GM23338 (cell line): ENCODE measurements at places on chromosomes 3 and 15. TPM values are rescaled to one million over a fixed set of nuclear protein-coding genes. Genes with fewer than 3 reads are reported as not detected.

DNA sequence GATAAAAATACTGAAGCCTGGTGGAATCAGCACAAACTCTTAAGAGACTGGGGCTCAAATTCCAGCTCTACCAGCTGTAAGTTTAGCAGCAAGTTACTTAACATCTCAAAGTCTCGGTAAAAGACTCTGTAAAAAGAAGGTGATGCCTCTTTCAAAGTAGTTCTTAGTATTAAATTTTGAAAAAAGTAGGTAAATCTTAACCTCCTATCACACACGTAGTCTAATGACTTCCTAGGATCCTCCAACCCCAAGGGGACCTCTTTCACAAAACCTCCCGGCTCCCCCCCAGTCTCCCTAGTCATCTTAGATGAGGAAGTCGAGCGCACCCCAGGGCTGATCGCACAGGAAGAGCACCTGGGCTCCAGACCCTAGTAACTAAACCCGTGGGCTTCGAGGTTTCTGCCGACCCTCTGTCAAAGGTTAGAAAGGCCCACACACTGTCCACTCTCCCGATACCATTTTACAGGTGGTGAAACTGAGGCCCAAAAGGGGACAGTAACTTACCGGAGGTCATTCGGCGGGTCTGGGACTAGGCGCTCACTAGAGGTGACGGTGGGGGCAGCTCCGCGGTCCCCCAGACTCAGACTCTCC lies 427 bp downstream of the MBD4 start:
- H3K27ac ChIP-seq, result peak overlapping the region; percentile 86
- peaks cover 26% of the 10 kb centered on the region for H3K36me3 ChIP-seq

- DNase-seq, result no peak
- peaks cover 7% of the 10 kb centered on the region; the same call in 1 of the 2 replicates for H3K4me1 ChIP-seq
- no peak overlapping the region for H3K4me3 ChIP-seq
- no peaks in the 10 kb centered on the region for H3K36me3 ChIP-seq
- H3K27me3 ChIP-seq, result no peaks in the 10 kb centered on the region
Observed at GRCh38 chr15:69219690-69220089, 59.3 kb downstream of the GLCE start.

- no peak overlapping the region for H3K4me3 ChIP-seq
- H3K36me3 ChIP-seq, result no peaks in the 10 kb centered on the region
- 0 out of 2 replicates have a peak, but pooled peaks cover 8% of the 10 kb centered on the region for H3K4me1 ChIP-seq
- H3K27me3 ChIP-seq, result no peaks in the 10 kb centered on the region
Observed at GRCh38 chr3:47016934-47017435, 37.5 kb downstream of the NBEAL2 start.

DNA sequence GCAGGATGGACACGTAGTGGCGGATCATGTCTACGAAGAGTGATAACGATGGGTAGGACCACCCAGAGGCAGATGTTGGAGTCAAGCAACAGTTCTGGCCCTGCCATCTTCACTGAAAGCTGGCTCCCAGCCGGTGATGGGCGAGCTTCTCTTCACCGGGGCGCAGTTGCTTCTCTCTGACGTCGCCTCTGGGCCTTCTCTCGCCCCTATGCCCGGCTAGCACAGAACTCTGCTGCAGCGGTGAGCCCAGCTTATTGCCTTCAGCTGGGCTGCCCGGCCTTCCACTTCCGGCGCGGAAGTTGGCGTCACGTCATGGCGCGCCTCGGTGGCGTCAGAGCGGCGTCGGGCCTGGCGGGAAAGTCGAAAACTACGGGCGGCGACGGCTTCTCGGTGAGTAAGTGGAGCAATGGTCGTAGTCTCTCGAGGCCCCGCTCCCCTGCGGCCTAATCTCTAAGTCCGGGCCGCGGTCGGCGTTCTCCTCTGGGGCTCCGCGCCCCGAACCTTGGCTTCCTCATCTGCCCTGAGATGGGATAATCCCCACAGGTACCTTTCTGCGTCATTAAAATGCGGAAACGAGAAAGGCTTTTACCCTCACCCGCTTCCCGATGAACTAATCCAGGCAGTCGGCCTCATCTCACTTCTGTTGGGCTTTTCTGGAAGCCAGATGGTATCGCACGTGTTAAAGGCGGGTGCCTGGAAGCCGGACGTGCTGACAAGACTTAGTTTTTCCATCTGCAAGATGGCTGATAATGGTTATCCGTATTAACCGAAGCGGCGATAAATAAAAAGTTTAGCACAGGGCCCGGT lies at the start of gene FANCD2:
Gene FANCD2, plus strand, starts transcription at position 354 of the 807 bp plus-strand sequence. CDS start 2,221 bp downstream, outside the sequence.
- H3K4me3 ChIP-seq, result peak within 1 kb of the TSS; percentile 71
- H3K27me3 ChIP-seq, result no peaks in the 10 kb centered on the region
- peaks cover 6% of the 10 kb centered on the region for H3K4me1 ChIP-seq
- H3K36me3 ChIP-seq, result no peaks in the 10 kb centered on the region
- DNase-seq, result peak; percentile 91

- H3K4me1 ChIP-seq, result no peaks in the 10 kb centered on the region
- no peak overlapping the region for H3K4me3 ChIP-seq
- DNase-seq, result no peak
- H3K27ac ChIP-seq, result no peak overlapping the region
Observed at GRCh38 chr3:167884481-167884880, 149.0 kb downstream of the SERPINI1 start.

GRCh38 chr15:92290359-92290992 lies 103.2 kb upstream of the ST8SIA2 start:
- DNase-seq, result no peak
- H3K36me3 ChIP-seq, result no peaks in the 10 kb centered on the region
- H3K4me1 ChIP-seq, result no peaks in the 10 kb centered on the region
- H3K4me3 ChIP-seq, result no peak overlapping the region
- H3K27me3 ChIP-seq, result no peaks in the 10 kb centered on the region
- H3K27ac ChIP-seq, result no peak overlapping the region

DNA sequence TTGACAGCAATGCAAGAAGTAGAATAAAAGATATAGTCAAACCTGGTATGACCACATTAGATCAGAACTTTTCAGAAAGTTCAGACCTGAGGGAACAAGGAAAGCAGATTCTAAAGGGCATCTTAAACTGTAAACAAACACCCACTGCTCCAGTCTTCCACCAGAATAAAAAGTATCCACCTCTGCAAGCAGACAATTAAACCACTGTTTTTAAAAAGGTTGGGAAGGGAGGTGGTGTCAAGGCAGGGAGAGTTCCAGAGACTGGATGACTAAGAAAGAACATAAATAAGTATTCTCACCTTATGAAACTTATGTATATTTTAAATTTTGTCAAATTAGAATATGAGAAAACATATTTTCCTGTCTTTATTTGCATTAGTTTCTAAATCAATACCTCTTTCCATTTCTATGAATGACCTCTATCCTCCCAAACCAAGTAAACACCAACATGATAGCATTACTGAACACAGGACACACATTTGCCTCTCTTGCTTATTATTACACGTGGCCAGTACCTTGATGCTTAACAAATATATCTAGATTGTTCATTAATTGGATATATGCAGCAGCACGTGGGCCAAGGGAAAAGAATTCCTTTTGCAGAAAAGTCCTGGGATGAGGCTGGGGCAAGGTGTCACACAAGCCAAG lies 31.6 kb downstream of the PIK3CB start:
- no peak for DNase-seq
- no peaks in the 10 kb centered on the region; the same call in 1 of the 2 replicates for H3K4me1 ChIP-seq
- no peaks in the 10 kb centered on the region for H3K27me3 ChIP-seq
- H3K27ac ChIP-seq, result peak overlapping the region; percentile 56; the same call in 1 of the 2 replicates
- no peak overlapping the region for H3K4me3 ChIP-seq

DNA sequence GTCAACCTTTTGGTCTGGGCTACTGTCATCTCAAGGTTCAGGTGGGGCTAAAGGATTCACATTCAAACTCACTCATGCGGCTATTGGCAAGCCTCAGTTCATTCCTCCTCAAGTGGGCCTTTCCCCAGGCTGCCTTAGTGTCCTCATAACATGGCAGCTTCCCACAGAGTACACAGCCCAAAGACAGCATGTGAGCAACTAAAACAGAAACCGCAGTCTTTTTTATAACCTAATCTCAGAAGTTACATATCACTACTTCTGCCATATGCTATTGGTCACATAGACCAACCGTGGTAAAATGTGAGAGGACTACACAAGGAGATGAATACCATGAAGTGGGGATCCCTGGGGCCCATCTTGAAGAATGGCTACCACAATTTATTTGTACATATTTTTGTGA lies 4.5 kb upstream of the CEP70 start:
- no peak overlapping the region for H3K27ac ChIP-seq
- peaks cover 4% of the 10 kb centered on the region; the same call in 1 of the 2 replicates for H3K36me3 ChIP-seq
- DNase-seq, result no peak
- H3K4me3 ChIP-seq, result no peak overlapping the region
- peaks cover 11% of the 10 kb centered on the region for H3K4me1 ChIP-seq

- H3K4me3 ChIP-seq, result no peak overlapping the region
- no peaks in the 10 kb centered on the region for H3K36me3 ChIP-seq
- peaks cover 10% of the 10 kb centered on the region; the same call in 1 of the 2 replicates for H3K4me1 ChIP-seq
- H3K27me3 ChIP-seq, result no peaks in the 10 kb centered on the region
Observed at GRCh38 chr3:72259755-72260587, 475.0 kb upstream of the PROK2 start.

DNA sequence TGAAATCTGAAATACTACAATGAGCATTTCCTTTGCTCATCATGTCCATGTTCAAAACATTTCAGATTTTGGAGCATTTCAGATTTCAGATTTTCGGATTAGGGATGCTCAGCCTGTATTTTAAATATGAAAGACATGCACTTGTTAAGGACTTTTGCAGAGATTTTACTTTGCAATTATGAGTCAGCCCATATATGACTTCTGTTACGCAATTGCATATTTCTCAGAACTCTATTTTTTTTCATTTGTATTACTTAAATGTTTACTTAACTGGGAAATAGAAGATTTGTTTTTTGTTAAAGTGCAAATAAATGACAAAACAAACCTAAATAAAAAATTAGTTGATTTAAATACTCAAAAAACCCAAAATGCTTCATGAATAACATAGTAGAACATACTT lies 376.2 kb downstream of the ZBTB20 start:
- no peak for DNase-seq
- no peak overlapping the region for H3K4me3 ChIP-seq
- no peak overlapping the region for H3K27ac ChIP-seq
- H3K4me1 ChIP-seq, result no peaks in the 10 kb centered on the region

- H3K27me3 ChIP-seq, result no peaks in the 10 kb centered on the region
- H3K4me1 ChIP-seq, result peaks cover 4% of the 10 kb centered on the region; the same call in 1 of the 2 replicates
- H3K27ac ChIP-seq, result no peak overlapping the region
- no peak for DNase-seq
- no peaks in the 10 kb centered on the region for H3K36me3 ChIP-seq
- H3K4me3 ChIP-seq, result no peak overlapping the region
Observed at GRCh38 chr3:133492159-133492741, 81.2 kb upstream of the CDV3 start.

DNA sequence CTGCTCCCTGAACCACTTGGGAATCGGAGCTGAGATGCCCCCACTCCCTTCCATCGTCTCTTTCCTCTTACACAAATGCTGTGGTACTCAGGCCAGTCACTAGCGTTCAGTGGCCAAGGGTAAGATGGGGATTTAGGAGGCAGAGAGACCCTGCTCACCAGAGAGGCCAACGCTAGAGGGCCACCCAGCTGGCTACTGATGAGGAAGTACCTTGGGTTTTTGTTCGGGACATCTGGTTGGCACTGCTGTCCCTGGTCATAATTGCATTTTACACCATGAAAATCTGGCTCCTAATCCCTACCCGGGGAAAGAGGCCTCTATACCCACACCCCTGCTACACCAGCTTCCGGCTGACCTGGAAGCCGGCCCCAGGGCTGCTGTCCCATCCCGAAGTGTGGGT lies 7.7 kb downstream of the MAP6D1 start:
- H3K4me1 ChIP-seq, result no peaks in the 10 kb centered on the region
- no peaks in the 10 kb centered on the region for H3K36me3 ChIP-seq
- H3K27me3 ChIP-seq, result no peaks in the 10 kb centered on the region
- no peak for DNase-seq

DNA sequence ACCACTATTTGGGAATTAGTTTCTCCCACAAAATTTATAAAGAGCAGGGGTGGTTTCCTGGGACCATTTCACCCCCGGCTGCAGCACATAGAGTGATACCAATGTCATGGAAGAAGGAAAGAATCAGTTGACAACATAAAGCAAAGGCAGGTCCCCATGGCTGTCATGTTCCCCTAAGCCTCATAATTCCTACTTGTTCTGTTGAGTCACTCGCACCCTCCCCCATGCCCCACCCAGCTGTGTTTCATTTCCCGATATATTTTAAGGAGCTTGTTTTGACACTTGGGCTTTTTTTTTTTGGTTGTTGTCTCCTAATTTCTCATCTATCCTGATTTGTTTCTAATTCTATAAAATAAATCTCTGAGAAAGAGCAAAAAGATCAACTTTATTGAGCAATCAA lies 24.9 kb downstream of the ERC2 start:
- H3K27ac ChIP-seq, result no peak overlapping the region
- H3K4me3 ChIP-seq, result no peak overlapping the region
- DNase-seq, result no peak
- H3K27me3 ChIP-seq, result no peaks in the 10 kb centered on the region
- 0 out of 2 replicates have a peak, but pooled peaks cover 1% of the 10 kb centered on the region for H3K36me3 ChIP-seq

GRCh38 chr3:47872916-47873315 lies 70.0 kb downstream of the DHX30 start:
- DNase-seq, result no peak
- no peak overlapping the region for H3K4me3 ChIP-seq
- no peaks in the 10 kb centered on the region for H3K4me1 ChIP-seq
- peaks cover 28% of the 10 kb centered on the region for H3K36me3 ChIP-seq
- H3K27ac ChIP-seq, result no peak overlapping the region

DNA sequence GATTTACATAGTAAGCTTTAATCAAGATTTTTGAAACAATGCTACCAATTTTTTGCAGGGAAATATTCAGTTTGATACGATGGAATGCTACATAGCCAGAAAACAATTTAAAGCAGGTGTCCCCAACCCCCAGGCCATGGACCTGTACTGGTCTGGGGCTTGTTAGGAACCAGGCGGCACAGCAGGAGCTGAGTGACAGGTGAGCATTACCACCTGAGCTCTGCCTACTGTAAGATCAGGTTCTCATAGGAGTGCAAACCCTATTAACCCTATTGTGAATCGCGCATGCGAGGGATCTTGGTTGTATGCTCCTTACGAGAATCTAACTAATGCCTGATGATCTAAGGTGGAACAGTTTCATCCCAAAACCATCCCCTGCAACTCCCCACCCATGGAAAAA lies 322.6 kb upstream of the NECTIN3 start:
- no peaks in the 10 kb centered on the region for H3K27me3 ChIP-seq
- no peaks in the 10 kb centered on the region for H3K36me3 ChIP-seq
- H3K27ac ChIP-seq, result no peak overlapping the region
- H3K4me1 ChIP-seq, result peaks cover 12% of the 10 kb centered on the region
- DNase-seq, result peak; percentile 32

WDR53 gene
- total RNA-seq, result 1.6 and 6.8 TPM in 2 replicates

TMEM87A gene
- total RNA-seq, result 38.8 and 43.5 TPM in 2 replicates

MOBP gene
- total RNA-seq, result not detected in 2 replicates

ANKUB1 gene
- not detected in 2 replicates for total RNA-seq

SI gene
- not detected in 2 replicates for total RNA-seq

ZNF592 gene
- total RNA-seq, result 18.8 and 21.4 TPM in 2 replicates

GOLGA6L7 gene
- total RNA-seq, result not detected in 2 replicates

MELTF gene
- 5.2 and 5.4 TPM in 2 replicates for total RNA-seq
